ENCODE measurements at places on chromosomes 4 and X.

GRCh38 chrX:109753256-109753655 lies 20.2 kb upstream of the ACSL4 start:
- DNase-seq: no peak

DNA sequence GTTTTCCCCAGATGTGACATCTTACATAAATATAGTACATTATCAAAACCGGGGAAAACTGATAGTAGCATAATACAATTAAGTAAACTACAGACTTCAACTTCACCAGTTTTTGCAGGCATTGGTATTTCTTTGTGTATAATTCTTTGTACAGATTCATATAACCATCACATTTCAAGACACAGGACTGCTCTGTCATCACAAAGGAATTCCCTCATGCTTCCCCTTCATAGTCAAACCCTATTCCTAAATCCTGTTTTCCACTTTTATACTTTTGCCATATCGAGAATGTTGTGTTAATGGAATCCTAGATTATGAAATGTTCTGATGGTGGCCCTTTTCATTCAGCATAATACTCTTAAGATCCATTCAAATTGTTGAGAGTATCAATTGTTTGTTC lies 36.0 kb downstream of the STIM2 start:
- no peak for DNase-seq

GRCh38 chr4:176927664-176928063 lies 134.9 kb upstream of the VEGFC start:
- DNase-seq: no peak

DNA sequence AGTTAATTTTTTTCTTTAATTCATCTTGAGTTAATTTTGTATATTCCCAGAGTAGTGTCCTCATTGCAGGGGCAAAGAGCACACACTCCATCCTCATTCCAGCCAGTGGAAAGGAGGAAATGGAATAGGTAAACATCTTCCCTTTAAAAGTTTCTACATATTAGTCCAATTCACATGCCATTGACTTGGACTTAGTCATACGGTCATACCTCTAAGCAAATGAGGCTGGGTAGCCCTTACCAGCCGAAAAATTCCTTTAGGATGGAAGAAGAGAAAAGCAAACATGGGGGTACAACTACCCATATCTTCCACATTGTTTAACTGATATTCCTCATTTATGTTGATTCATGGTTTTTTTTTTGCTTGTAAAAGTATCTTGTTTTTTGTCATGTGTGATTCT lies 37.4 kb upstream of the NDP start:
- no peak for DNase-seq

DNA sequence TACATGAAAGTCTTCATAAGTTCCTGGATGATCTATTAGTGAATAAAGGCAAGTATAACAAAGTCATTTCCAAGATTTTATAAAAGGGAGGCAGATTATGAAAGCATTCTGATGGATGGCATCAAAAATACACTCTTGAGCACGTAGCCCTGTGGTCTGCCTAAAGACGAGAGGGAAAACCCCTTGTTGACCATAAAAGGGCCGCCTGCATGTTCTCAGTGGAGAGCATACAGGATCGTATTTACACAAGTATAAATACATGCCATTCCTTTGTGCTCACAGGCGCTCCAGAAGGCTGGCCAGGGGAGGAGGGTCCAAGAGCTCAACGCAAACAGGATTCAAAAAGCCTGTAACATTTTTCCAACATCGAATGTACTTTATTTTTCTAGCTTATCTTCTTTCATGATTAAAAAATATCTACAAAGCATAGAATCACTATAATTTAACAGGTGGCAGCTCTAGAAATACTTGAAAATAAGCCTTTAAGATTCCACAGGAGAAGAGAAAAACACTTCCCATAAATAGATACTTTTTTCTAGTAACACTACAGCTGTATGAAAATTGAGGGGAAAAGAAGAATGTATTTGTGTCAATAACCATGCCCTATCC lies 29.6 kb downstream of the PDGFC start:
- DNase-seq: peak; percentile 70

GRCh38 chr4:40395166-40395900 lies 60.2 kb downstream of the CHRNA9 start:
- DNase-seq: peak; percentile 4

DNA sequence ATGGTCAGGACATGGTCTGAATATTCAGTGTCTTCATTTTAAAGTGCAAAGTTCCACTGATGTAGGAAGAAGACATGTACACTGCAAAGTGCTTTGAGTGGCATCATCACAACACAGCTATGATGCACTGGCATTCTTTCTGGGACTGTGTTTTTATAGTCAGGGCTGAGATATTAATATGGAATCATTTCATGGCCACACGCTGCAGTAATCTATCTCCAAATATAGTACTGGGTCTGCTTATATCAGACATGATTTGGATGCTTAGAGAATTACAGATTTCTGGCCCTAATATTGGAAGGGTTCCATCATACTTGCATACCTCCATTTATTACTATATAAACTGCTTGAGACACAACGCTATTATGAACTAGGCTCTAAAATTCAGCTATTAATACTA lies 1170.9 kb downstream of the NLGN4X start:
- DNase-seq: no peak

DNA sequence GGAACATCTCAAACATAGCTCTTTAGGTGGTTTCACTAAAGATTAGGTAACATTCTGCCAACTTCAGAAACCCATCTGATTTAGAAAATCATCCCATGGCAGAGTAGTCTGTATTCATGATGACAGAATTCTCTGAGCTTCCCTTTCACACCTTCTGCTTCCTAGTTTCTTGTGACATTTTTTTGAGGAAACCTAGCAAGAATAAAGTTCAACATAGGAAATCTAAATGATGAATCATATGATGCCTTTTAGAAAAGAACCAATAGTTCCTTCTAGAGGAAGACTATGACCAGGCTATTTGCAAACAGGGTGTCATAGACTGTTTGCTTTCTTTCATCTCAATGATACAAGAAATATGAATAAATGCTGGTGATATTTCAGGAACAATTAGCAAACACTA lies 49.8 kb upstream of the CAMK2D start:
- no peak for DNase-seq

- no peak for DNase-seq
Observed at GRCh38 chrX:34918091-34918736, 24.4 kb upstream of the FAM47B start.

- DNase-seq: no peak
Observed at GRCh38 chr4:1247864-1248244, 1.1 kb downstream of the CTBP1 start.

DNA sequence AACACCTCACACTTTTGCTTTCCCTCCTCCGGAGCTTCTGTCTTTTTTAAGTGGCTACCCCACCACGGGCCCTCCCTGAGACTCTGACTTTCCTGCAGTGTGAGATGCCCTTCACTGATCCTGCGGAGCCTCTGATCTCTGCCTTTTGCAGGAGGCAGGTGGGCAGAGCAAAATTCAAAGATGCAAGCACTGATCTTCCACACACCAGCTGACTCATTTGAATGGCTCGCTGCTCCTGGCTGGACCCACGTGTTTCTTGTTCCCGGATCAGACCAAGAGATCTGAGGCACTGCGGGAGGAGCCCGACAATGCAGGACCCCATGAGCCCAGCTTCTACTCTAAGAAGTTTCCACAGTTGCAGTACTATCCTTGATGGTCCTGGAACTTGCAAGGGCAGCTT lies 1607.9 kb upstream of the TENM3 start:
- no peak for DNase-seq

- no peak for DNase-seq
Observed at GRCh38 chrX:17373337-17373736, 1.7 kb upstream of the NHS start.

DNA sequence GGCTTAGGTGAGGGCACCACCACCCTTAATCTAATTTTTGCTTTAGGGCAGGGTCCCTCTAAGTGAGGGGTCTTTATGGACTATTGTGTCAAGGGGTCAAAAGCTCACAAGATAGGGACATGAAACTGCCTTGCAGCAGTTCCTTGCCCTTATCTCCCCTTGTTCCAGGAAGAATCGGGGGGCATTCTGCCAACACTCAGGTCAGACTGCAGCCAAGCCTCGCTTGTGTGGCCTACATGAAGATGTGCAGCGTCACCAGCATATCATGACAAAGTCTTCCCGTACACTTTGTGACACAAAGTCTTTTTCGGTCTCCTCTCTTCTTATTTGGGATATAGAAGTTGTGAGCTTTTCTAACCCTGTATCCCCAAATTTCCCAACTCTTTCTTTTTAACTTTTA lies 17.5 kb upstream of the USP9X start:
- DNase-seq: no peak

GRCh38 chr4:149902242-149902641 lies 86.6 kb upstream of the IQCM start:
- no peak for DNase-seq

DNA sequence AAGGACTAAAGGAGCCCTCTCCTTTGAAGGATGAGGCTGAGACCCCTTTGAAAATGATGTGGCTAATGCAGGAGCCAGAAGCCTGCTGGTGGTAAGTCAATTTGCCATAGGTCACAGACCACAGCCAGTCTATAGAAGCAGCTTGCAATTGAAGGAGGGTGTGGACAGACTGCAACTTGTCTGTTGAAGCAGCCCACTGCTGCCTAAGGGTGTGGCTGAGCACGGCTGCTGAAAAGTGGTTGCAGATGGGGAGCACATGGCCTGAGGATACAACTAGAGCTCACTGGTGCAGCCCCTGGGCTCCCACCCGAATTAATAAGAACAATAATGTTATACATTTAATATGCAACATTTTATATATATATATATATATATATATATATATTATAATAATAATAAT lies 11.4 kb upstream of the EXOC1L start:
- DNase-seq: no peak

GRCh38 chr4:14452001-14452400 lies 550.3 kb upstream of the CPEB2 start:
- no peak for DNase-seq

DNA sequence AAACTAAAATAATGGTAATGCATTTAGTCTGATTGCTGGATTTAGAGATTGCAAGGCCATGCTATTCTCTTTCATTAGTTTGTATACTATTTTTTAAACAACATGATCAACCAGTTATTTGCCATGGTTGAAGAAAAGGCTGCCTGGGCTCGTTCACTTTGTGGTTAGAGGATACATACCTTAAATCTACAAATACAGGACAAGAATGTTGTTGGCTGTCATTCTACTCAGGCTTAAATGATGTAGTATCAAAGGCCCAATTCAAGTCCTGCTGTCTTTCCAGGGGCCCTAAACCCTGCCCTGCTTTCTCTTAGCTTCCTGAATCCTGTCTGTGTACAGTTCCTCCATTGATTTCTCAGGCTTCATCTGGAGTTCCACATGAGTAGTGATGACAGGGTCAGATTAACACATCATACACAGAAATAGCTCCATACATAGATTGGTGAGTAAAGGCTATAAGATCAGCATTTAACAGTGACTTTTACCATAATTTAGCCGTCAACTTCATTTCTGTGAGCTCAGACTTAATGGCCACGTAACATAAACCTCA lies 114.9 kb upstream of the GPRIN3 start:
- DNase-seq: no peak

DNA sequence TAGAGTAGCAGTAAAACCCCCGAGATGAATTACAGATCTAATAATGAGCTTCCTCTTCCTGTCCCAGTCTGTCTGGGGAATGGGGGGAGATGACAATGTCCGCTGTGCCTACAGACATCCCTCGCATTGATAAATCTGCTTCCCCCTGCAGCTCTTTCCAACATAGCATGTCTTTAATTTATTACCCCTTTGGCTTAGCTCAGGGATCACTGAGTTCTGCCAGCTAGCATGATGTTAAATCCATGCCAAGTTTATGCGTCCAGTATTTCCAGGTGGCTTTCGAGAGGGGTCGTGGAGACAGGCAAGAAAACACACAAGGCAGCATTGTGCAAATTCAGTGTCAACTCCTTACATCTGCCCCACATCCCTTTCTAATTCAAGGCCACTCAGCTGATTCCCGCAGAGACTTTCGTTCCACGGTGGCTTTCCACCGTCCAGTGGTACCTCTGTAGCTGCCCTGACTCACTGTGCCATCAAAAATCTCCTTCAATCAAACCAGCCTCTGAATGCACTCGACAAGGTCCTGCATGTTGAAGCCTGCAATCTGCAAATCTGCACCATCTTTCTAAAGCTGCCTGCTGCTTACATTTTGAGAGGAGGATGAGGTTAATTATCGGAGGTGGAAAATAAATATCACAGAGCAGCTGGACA lies 75.1 kb downstream of the MXRA5 start:
- DNase-seq: no peak

GRCh38 chr4:105808030-105808749 lies 87.1 kb upstream of the NPNT start:
- DNase-seq: no peak

GRCh38 chrX:48597353-48598264 lies at the start of gene WDR13:
Gene WDR13 (plus strand): TSS chrX:48597492. CDS start chrX:48597997, 505 bp downstream.
- peak; percentile 92 for DNase-seq

DNA sequence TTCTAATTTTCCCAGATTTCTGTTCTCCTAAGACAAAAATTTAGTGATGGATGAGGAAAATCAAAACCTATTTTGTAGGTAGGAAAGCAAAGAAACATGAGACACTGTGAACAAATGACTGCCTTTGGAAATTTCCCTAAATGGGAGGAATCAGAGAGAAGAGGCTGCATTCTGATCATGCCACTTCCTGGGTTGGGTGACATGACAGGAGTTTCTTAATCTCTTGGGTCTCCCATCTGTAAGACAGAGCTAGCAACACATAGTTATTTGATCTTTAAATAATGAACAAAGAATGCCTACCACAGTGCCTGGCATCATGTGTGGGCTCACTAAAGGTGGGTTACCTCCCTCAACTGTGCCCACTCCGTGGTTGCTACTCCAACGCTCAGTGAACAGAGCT lies 57.1 kb downstream of the CCDC149 start:
- no peak for DNase-seq

- DNase-seq: no peak
Observed at GRCh38 chr4:159685340-159686092, 582.6 kb downstream of the RAPGEF2 start.

DNA sequence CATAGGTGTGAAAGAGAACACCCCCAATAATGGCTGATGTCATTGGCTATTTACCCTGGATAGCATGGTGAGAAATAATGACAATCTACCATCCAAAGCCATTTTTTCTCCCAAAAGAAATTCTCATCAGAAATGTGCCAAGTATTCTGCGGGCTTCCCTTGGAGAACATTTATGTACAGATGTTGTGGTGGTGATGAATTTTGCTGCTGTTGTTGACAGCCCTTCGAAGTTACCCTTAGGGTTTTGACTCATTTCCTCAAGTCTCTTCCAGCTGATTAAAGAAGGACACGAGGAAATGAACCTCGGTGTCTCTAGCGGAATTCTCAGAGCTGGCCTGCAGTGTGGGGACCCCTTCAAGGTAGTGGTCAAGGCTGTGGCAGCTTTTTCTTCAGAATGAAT lies 3.4 kb downstream of the KIT start:
- no peak for DNase-seq

DNA sequence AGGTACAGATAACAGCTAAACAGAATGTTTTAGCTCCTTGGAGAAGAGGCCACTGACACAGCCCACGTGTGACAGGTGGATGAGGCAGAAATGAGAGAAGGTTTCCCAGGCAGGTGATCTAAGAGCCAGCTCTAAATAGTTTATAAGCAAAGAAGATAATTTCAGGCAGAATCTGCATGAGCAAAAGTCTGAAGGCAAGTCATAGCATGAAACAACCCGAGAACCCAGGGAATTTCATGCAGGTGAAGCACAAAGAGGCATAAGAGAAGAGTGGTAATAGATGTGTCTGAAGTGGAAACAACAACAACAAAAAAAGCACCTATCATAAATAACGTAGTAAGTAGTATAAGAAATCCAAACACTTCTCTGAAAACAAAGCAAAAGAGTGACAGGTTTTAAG lies 275.8 kb upstream of the CPEB2 start:
- no peak for DNase-seq

GRCh38 chr4:149701435-149702156 lies 114.0 kb downstream of the IQCM start:
- DNase-seq: no peak

All from NCI-H1092 (cell line).